ENCODE measurements at places on chromosomes 6 and 20. TPM values are rescaled to one million over a fixed set of nuclear protein-coding genes. Genes with fewer than 3 reads are reported as not detected.

Gene HCK
- total RNA-seq: not detected

Gene DPM1
- total RNA-seq: 62.8 TPM

Gene TPD52L1
- not detected for total RNA-seq

DNA sequence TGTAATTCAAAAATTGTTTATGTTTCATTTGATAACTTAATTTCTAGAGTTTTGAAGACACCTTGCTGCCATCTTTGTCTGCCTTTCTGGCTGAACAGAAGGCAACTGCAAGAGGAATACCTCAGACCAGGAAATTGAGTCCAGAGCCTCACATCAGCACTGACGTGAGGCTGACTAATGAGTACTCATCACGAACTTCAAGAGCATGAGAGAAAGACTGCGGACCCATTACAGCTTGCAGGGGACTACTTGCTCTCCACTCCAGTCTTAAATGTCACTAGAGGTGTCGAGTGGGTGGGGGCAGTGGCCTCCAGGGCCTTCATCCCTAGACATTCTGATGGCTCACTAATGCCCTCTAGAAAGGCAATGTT is 109.5 kb upstream of the SSTR4 start:
- no peak for DNase-seq
- H3K4me3 ChIP-seq: no peak overlapping the region
- no peak overlapping the region for H3K27ac ChIP-seq
- no peaks in the 10 kb centered on the region for H3K4me1 ChIP-seq
- H3K27me3 ChIP-seq: no peaks in the 10 kb centered on the region

- no peak overlapping the region for H3K4me3 ChIP-seq
- peaks cover 27% of the 10 kb centered on the region for H3K27me3 ChIP-seq
- no peak for DNase-seq
- no peaks in the 10 kb centered on the region for H3K36me3 ChIP-seq
Measured at GRCh38 chr6:35980991-35981645, 43.3 kb downstream of the SLC26A8 start.

DNA sequence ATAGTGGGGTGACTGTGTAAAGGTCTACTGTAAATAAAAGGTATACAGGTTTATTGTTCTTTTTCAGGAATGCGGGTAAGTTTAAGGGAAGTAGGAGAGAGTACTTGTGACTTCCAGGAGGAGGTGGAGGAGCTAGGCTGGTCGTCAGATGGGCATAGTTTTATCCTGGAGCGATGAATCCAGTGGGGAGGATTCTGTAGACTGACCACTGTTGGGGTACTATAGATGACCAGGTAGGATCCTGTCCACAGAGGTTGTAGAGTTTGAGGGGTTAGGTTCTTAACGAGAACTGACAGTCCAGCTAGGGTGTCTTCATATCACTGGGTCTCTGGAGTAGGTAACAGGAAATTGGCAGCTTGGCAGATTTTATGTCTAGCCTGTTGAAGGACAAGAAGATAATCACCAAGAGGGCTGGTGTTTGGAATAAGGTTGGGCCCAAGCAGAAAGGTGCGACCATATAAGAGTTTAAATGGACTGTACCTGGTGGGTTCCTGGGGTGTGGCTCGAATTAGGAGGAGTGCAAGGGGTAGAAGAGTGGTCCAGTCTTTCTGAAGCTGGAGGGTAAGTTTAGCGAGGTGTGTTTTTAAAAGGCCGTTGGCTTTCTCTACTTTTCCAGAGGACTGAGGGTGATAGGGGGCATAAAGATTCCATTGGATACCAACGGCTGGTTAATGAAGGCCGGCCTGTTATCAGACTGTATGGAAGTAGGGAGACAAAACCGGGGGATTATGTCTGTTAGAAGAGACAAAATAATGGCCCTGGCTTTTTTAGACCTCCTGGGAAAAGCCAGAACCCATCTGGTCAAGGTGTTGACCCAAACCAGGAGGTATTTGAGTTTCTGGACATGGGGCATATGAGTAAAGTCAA is 751.3 kb upstream of the ADGRB3 start:
- H3K4me3 ChIP-seq: no peak overlapping the region
- H3K27me3 ChIP-seq: no peaks in the 10 kb centered on the region
- no peak for DNase-seq
- no peaks in the 10 kb centered on the region for H3K36me3 ChIP-seq
- H3K4me1 ChIP-seq: no peaks in the 10 kb centered on the region

DNA sequence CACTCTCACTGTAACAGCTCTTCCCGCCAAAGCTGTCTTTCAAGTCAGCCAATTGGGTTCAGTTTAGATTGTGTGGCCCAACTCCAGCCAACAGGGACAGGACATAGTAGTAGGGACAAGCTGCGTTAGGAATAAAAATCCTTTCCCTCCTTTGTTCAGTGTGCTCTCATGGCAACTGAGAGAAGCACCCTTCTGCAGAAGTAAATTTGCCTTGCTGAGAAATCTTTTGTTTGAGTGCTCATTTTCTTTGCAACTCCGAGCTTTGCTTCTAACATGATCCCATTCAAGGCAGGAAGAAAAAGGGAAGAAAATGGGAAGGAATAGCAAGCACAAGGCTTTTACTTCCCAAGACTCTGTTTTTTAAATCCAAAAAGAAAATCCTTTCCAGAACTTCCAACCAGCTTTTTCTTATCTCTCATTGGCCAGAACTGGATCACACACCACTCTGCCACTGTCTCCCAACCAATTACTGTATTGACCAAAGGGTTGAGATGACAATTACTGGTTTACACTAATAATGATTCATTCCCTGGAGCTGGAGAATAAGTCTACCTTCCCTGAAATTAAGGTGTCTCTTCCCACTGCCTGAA is 52.7 kb downstream of the STX11 start:
- H3K4me3 ChIP-seq: no peak overlapping the region
- H3K27ac ChIP-seq: no peak overlapping the region
- H3K4me1 ChIP-seq: peaks cover 8% of the 10 kb centered on the region
- peaks cover 30% of the 10 kb centered on the region for H3K36me3 ChIP-seq
- no peak for DNase-seq

DNA sequence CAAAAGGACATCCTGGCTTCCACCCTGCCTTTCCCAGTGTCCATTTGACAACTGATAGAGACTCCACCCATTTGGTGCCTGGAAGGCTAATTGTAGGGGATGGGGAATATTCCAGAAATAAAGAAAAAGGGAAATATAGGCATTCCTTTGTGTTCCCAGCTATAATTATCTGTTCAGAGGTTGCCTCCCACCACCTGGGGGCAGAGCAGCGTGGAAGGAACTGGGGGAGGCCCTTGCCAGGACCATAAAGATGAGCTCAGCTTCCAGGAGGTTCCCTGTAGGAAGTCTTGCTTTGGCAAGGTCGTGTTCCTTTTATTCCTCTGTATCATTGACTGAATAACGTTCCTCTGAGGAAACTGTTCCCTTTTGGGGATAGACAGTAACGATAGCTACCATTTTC is 214.7 kb downstream of the TFAP2C start:
- no peak overlapping the region for H3K4me3 ChIP-seq
- no peaks in the 10 kb centered on the region for H3K4me1 ChIP-seq
- DNase-seq: no peak

DNA sequence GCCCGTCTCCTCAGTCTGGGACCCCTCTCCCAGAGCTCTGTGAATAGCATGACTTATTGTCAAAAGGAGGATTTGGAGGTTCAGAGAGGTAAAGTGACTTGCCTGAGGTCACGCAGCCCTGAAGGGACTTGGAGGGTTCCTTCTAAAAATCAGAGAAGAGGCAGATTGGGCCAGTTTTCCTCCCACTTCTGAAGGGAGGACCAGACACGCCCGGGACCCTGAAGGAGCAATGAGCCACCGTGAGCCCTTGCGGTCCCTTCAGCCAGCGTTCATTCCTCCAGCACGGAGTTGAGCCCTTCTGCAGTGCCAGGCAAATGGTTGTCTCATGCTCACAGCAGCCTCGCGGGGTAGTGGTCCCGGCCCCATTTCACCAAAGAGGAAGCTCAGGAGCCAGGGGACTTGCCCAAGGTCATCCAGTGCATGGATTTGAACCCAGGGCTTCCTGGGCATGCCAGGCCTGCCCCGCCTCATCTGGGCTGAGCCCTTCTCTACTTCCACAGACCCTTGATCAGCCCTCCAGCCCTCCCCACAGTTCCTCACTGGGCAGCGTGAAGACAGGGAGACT is 7.4 kb downstream of the SRC start:
- H3K36me3 ChIP-seq: no peaks in the 10 kb centered on the region
- DNase-seq: no peak
- no peak overlapping the region for H3K27ac ChIP-seq

DNA sequence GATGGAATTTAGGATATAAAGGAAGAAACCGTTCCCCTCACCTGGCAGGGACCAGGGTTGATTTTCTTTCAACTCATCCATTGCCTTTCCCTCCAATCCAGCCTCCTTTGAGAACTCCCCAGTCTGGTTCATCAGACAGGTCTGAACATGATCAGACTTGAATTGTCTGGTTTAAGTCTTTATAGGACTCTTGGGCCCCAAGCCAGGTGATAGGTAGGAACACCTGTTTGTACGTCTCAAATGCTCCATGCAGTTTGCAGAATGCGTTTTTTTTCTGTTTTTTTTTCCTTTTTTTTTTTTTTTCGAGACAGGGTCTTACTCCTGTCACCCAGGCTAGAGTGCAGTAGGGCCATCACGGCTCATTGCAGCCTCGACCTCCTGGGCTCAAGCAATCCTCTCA is 4.1 kb upstream of the CEP250 start:
- no peak for DNase-seq
- no peaks in the 10 kb centered on the region for H3K27me3 ChIP-seq
- no peak overlapping the region for H3K27ac ChIP-seq
- H3K4me3 ChIP-seq: no peak overlapping the region

DNA sequence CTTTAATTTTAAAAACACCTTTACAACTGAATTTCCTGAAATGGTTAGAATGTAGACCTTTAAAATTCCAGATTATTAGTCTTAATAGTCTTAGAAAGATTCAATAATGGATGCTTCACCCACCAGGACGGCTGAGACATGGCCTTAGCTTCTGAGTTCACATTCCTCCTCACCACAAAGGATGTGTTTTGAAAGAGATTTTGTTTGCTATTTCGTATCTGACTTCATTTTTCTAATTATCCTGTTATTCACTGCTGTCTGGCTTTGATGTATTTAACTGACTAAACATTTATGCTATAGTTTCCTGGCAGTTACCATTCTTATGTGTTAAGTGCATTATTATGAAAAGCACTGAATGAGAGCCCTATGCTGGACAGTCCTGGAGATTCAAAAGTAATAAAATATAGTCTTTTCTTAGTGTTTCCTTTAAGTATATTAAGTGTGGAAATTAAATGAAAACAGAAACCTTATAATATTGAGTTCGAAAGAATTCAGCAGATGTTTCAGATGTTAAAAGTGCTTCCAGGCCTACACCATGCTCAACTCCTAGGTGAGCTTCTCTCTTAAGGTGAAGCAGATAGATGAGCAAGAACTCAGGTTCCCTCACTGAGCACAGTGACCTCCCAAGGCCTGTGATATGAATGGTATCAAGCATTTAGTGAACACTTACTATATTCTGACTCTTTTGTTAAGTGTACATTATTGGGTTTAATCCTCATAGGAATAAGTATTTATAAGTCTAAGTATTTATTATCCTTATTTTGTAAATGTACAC is 40.3 kb downstream of the MAP3K4 start:
- no peak for DNase-seq
- no peak overlapping the region for H3K4me3 ChIP-seq
- peaks cover 18% of the 10 kb centered on the region for H3K4me1 ChIP-seq
- no peaks in the 10 kb centered on the region for H3K27me3 ChIP-seq

DNA sequence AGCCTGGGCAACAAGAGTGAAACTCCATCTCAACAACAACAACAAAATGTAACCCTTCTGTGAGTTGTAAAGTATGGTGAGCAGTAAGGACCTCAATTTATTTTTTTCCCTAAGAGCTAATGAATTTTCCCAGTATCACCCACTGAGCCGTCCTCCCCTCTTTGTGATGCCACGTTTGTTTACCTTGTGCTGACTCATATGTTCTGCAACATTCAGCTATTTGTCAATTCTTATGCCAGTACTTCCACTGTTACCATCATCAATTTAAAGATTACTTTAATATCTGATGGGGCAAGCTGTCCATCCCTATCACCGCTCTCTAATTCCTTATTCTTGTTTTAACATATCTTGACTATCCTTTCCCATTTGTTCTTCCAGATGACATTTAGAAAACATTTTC is 37.5 kb downstream of the MAK start:
- H3K27ac ChIP-seq: no peak overlapping the region
- H3K4me1 ChIP-seq: peaks cover 2% of the 10 kb centered on the region
- H3K4me3 ChIP-seq: no peak overlapping the region
- no peaks in the 10 kb centered on the region for H3K36me3 ChIP-seq
- H3K27me3 ChIP-seq: no peaks in the 10 kb centered on the region

DNA sequence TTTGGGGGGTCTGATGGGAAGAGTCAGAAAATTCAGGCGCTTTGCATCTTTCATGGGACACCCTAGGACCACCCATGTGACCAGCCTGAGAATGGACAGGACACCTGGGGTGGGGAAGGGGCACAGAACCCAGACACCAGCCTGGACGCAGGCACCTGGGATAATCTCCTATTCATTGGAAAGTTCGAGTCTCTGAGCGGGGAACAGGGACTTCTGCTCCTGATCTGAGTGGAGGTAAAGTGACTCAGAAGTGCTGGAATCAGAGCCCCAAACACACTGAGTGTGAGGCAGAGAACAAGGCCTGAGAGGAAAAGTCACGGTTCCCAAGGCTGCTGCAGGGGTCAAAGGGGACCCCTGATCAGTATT is 1.4 kb downstream of the HLA-B start:
- H3K4me3 ChIP-seq: peak overlapping the region; percentile 99
- peaks cover 66% of the 10 kb centered on the region for H3K4me1 ChIP-seq
- H3K36me3 ChIP-seq: peaks cover 55% of the 10 kb centered on the region
- no peak for DNase-seq

DNA sequence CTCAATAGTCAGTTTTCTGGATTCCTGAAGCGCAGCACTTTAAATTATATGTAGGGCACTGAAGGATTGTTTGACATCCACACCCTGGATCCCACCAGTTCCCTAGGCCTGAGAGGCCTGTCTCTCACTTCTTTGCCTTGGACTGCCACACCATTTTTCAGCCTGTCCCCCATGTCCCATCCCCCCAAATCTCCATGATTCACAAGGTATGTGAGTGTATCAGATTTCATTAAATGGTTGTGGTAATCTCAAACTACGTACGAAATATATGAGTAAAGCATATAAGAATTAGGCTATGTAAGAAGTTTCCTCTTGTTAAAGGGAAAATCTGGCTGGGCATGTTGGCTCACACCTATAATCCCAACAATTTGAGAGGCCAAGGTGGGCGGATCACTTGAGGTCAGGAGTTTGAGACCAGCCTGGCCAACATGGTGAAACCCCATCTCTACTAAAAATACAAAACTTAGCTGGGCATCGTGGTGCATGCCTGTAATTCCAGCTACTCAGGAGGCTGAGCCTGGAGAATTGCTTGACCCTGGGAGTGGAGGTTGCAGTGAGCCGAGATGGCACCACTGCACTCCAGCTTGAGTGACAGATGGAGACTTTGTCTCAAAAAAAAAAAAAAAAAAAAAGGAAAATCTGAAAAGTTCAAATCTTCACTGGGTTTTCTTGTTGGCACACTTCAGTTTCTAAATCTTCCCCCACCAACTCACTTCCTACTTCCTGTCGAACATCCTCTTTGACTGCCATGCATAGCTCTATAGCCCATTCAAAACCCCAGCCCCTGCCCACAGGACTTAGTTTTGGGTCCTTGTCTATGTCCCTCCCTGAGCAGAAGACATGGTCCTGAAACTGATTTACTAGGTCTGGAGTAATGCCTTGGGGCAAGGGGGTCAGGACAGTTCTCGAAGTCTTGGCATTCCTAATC is 97.3 kb upstream of the SHLD1 start:
- H3K27me3 ChIP-seq: no peaks in the 10 kb centered on the region
- DNase-seq: no peak
- H3K4me3 ChIP-seq: no peak overlapping the region
- peaks cover 2% of the 10 kb centered on the region for H3K36me3 ChIP-seq

- no peak for DNase-seq
- H3K36me3 ChIP-seq: no peaks in the 10 kb centered on the region
- no peaks in the 10 kb centered on the region for H3K4me1 ChIP-seq
- no peak overlapping the region for H3K27ac ChIP-seq
- H3K27me3 ChIP-seq: peaks cover 17% of the 10 kb centered on the region
- H3K4me3 ChIP-seq: no peak overlapping the region
Measured at GRCh38 chr20:63045401-63045800, 38.6 kb upstream of the BHLHE23 start.
